ENCODE measurements at places on chromosomes 1 and 21.
A peak's percentile ranks its signal among the peaks of the same experiment; 100 is the strongest.

GRCh38 chr1:38712046-38712445 is 147.5 kb downstream of the RRAGC start:
- DNase-seq = no peak

GRCh38 chr1:65309304-65310077 is at the start of gene DNAJC6:
TSS of gene DNAJC6 (plus strand) at chr1:65309543. CDS start at chr1:65309746, 203 bp downstream.
- peak; percentile 66 for DNase-seq

DNA sequence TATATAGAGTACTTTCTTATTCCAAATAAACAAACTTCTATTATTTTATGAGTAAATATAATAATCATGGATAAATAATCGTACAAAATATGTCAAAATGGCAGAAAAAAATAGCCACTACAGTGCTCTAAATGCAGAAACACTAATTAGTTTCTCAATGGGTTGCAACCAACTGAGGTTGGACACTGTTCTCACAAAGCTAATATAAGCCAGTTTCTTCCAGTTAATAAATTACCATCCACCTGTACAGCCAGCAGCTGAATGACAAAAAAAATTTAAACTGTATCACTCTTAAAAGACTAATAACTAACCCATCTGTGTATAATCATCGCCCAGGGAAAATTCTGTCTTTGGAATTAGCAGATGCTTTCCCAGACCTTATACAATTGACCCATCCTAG is 36.9 kb downstream of the GDAP2 start:
- no peak for DNase-seq

DNA sequence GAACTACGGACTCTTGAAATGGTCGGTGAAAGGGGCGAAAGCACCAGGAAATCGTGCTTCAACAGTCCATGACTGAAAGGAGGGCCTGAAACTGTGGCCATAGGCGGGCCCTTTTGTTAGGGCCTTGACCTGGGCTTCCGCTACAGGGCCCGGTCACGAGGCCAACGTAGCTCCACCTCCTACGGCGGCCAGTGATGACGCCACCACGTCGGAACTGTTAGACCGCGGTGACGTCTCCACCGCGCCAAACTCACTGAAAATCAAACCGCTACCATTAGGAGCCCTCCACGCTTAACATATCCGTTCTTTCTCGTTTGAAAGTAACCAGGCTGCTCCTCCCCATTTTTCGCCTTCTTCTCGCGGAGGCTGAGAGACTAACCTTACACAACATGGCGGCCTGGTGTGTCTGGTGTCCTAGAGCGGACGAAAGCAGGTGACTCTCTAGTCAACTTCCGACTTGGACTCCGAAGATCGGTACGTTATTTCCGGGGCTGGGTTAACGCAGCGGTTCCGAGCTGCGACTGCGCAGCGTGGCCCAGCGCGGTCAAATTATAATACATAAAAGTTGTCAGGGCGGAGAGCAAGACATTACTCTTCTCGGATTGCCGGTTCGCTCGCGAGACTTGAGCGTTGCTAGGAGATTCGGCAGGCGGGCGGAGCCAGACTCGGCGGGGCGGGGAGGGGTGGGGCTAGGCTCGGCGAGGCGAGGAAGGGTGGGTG is 371 bp upstream of the CACYBP start:
- DNase-seq = peak; percentile 98

DNA sequence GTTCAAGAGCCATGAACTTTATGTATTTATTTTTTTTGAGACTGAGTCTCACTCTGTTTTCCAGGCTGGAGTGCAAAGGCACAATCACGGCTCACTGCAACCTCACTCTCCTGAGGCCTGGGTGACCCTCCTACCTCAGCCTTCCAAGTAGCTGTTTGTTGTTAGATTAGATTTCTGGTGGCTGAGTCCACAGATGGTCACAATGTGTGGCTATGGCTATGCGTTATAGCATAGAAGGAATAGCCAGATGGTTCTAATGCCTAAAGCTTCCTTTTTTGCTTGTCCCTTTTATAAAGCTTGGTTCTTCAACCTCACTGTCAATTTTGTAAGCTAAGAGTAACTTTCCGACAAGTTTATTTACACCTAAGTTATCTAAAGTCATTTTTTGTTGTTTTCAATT is 62.3 kb upstream of the FMN2 start:
- no peak for DNase-seq

DNA sequence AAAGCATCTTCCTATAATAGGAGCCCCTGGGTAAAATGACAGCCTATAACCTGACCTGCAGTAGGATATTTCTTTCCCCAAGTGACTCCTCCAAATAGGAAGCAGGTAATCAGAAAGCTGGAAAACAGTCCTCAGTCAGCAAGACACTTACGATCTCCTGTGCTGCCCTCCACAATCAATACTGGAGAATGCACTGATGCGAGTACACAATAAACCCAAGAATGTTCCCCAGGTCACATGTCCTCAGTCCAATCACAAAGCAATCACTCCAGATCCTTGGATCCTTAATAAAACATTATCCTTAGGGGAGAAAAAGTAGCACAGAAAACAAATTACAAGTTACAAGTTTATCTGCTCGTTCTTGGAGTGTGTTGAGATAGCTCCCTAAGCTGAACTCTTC is 233.1 kb downstream of the SLC45A1 start:
- DNase-seq = no peak

DNA sequence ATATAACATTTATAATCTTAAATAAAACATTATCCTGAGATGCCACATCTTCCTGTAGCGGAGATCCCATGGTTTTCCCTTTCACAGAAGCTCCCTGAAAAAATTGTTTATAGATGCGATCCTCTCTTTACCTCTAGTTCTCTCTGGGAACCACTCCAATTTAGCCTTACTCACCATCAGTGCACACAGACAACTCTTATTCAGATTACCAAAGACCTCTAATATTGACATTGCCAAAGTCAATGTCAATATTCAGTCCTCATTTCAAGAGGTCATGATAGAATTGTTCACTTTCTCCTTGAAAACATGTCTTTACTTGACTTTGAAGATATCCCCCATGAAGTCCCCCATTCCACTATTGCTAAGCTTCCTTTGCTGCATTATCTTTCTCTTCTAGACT is 248.8 kb downstream of the CTH start:
- no peak for DNase-seq
